T-helper 2 cell treated with Interferon-gamma antibody and Interleukin-4, amounts not matched to agents 5 μg/mL and 100 μg/mL, for 36 hours (primary cell): ENCODE measurements at places on chromosomes 1 and 21.

- DNase-seq = no peak
These were observed 88.0 kb downstream of the APP start for GRCh38 chr21:26082549-26082948.

- no peak for DNase-seq
These were observed 119.3 kb upstream of the ATP1A1 start for GRCh38 chr1:116253566-116254382.

GRCh38 chr1:91190996-91191395 is 169.2 kb upstream of the ZNF644 start:
- DNase-seq = no peak

DNA sequence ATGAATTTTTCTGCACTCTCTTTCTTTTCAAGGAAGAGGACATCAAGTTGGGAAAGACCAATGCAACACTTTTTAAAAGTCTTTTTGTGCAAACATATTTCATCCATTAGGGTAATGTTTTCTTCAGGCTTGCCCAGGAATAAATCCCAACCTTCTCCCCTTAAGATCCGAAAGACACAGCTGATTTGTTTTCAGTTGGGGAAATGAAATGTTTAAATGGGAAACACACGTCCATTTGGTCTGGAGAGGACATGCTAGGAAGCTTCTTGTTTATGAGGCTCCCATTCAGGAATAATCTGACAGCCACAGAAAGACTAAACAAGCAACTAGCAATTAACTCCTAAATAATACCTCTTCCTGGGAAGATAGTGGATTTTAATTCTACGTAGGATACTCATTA is 91.9 kb downstream of the PRRX1 start:
- no peak for DNase-seq

- DNase-seq = no peak
These were observed 408.8 kb downstream of the PLA2G4A start for GRCh38 chr1:187237542-187237941.

GRCh38 chr1:98384461-98385141 is 276.9 kb upstream of the SNX7 start:
- DNase-seq = no peak

GRCh38 chr1:201450721-201451291 is 18.2 kb downstream of the PHLDA3 start:
- DNase-seq = peak; percentile 29

DNA sequence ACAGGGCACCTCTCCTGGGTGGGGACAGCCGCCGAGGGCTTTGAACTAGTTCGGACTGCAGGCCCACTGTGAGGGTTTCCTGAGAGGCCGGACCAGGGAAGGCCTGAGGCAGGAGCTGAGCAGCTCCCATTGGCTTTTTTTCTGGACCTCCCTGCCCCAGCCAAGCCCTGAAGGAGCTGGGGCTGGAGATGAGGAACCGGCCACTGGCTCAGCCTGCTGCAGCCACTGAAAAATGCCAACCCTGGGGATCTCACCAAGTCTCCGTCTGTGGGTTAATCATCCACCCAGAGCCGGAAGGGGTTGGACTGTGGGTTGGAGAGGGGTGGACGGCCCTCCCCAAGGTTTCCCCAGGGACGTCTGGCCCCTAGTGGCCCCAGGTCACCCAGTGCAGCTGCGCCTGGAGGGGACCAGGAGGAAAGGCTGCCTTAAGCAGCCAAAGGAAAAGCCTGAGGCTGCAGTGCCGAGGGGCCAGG is 2.5 kb downstream of the VWA1 start:
- DNase-seq = no peak

DNA sequence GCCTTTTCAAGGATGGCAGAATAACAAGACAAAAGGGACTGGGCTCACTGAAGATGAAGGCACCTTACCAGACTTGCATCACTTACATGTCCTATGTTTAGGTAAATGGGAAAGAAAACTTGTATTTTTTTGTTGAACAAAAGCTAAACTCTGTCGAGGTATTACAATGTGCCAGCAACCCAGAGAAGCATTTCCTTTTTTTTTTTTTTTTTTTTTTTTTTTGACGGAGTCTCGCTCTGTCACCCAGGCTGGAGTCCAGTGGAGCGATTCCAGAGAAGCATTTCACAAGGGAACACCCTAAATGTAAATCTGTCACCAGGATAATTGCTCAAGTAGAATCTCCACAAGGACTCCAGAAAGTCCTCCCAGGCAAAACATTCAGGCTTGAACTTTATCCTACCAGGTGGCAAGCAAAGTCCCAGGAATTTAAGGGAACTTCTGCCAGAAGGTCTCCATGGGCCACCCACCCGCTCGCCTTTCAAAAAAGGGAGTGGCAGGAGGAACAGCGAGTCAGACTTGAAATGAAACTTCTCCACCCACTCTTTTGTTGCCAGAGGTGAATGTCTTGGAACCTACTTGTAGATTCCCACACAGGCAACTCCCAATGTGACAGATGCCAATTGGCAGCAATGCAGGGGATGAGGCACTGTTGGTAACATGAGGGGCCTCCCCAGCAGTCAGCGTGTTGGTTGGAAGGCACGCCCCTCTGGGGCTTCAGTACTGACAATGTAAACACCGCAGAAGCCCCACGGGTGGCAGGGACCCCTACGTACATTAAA is 125.0 kb downstream of the TIAM1 start:
- DNase-seq = no peak

DNA sequence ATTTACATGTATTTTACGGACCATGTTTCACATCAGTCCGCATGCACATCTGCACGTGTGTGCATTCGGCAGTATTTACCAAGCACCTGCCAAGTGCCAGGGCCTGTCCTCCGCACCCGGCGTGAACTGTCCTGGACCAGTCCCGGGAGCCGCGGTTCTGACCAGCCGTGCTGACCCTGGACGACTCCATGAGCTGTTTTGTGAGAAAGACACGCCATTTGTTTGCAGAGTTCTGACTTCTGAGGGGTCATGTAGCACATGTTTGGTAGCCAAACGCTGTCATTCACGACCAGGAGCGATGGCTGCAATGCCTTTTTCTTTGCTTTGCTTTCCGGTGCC is 3.3 kb upstream of the OLIG2 start:
- DNase-seq = no peak

DNA sequence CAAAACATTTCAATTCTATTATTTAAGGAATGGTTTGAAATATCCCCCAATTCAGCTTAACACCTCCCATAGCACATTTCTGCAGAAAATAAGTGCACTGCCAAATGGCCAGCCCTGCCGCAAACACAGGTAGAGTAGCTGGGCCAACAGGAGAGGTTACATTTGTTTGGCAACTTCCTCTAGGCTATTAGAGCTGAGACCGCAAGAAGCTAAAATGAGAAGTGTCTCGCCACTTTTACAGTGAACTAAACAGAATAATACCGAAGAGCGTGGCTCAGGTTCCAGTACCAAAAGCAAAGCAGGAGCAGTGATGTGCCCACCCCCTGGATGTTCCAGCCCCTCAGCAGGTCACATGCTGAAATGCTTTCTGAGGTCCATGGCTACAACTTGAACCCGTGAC is 154.5 kb upstream of the PKN2 start:
- no peak for DNase-seq

DNA sequence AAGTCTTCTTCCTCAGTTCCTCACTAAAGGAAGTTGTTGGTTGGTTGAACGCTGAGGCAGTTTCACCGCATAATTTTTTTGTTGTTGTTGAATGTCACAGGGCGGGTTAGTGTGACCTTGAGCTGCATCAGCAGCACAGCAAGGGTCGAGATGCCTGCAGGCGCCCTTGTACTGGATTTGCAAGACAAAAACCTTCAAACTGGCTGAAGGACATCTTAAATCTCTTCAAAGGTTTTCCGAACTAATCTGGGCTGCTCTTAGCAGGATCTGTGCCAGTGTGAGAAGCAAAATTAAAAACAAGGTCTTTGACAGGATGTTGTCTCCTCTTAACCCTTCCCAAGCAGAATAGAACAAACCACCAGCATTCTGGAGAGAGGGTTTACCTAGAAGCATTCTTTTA is 59.4 kb downstream of the NRIP1 start:
- peak; percentile 16 for DNase-seq

DNA sequence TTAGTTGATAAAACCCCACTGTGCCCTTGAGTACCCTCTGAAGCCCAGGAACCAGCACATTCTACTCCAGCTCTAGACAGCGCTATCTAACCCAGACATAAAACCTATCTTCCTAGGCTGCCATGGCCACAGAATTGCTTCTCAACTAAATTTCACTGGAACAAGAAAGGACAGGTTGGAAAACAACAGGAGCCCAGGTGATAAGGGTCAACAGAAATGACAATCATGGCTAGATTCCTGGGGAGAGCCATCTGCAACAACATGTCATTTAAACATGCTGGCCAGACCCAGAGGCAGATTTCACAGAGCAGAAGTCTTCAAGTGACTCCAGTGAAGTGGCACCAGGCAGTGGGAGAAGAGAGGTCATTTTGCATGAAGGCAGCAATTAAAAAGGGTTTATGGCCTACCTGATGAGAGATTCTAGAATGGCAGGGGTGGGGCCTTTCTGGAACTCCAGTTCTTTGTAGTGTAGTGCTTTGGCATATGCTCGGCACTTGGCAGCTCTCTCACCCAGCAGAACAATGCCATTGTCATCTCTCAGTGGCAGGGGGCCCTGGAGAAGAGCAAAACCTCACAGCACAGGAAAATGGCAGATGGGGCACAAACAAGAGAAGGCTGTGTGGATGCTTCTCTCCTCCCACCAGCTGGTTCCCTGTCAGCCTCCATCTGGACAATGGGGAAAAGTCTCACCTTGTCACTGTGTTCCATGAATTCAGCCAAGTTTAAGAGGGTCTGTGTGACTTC is 9.9 kb downstream of the ANGPTL7 start:
- no peak for DNase-seq

GRCh38 chr1:10122926-10123325 is 87.4 kb upstream of the KIF1B start:
- DNase-seq = no peak

DNA sequence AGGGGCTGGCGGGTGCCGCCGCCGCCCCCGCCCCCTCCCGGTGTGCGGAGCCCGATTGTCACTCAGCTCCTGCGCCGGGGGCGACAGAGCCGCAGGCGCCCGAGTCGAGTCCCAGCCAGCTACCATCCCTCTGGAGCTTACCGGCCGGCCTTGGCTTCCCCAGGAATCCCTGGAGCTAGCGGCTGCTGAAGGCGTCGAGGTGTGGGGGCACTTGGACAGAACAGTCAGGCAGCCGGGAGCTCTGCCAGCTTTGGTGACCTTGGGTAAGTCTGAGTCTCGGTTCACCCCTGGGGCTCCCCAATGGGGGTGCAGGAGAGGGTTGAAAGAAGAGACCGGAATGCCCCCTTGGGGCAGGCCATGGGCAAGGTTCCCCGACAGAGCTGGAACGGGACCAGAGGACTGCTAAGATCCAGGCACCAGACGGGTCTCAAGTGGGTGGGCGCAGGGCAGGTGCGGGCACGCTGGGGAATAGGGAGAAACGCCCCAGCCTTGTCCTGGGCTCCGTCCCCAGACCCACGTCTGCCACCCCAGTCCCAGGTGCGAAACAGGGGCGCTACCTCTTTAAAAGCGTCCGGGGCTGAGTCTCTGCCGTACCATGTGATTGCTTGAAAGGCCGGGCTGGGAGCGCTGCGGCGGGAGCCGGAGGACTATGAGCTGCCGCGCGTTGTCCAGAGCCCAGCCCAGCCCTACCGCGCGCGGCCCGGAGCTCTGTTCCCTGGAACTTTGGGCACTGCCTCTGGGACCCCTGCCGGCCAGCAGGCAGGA is at the start of gene ADORA1:
TSS of gene ADORA1 (plus strand) at position 61 of the 765 bp plus-strand sequence. CDS start 1,116 bp downstream, outside the sequence.
- DNase-seq = no peak
